ENCODE measurements at places on chromosomes 5 and 9.

- no peak for DNase-seq
These were observed 215.5 kb downstream of the PDZD2 start for GRCh38 chr5:31854181-31855133.

GRCh38 chr9:109011231-109011671, 2.0 kb downstream of the CTNNAL1 start:
- DNase-seq: no peak

DNA sequence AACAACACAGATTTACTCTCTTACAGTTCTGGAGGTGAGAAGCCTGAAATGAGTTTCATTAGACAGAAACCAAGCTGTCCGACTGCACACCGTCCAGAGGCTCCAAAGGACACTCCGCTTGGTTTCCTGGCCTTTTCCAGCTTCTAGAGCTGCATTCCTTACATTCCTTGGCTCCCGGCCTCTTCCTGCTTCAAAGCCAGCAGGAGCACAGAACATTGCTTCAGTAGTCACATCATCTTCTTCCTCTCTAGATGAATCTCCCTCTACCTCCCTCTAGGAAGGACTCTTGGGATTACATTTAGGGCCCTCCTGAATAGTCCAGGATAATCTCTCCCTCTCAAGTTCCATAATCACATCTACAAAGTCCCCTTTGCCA, 213.3 kb downstream of the CDK5RAP2 start:
- DNase-seq: no peak

GRCh38 chr9:77384406-77384805, 207.1 kb downstream of the VPS13A start:
- DNase-seq: no peak

DNA sequence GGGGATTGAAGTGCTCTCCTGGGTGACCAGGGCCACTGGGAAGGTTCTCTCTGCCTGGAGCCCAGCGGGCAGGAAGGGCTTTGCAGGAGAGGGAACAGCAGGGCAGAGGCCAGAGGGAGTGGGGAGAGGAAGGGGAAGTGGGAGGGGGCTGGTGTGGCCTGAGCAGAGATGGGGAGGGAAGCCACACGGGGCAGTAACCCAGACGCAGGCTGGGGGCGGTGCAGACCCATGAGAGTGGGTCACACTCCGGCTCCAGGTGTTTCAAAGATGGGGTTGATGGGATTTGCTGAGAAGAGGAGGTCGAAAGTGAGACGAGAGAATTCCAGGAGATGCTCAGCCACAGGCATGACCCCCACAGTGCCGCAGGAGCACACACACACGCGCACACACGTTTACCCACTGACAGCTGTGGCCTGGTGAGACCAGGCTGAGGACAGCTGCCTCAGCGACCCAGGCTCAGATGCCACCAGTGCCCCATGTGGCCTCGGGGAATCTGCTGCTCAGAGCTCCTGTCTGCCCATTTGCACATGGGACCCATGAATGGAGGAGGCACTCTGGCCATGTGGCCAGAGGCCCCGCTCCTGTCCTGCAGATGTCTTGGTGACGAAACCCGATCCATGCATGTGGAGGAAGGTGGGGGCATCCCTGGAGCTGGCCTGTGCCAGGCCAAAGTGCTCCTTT, 32.7 kb upstream of the FCN2 start:
- no peak for DNase-seq

DNA sequence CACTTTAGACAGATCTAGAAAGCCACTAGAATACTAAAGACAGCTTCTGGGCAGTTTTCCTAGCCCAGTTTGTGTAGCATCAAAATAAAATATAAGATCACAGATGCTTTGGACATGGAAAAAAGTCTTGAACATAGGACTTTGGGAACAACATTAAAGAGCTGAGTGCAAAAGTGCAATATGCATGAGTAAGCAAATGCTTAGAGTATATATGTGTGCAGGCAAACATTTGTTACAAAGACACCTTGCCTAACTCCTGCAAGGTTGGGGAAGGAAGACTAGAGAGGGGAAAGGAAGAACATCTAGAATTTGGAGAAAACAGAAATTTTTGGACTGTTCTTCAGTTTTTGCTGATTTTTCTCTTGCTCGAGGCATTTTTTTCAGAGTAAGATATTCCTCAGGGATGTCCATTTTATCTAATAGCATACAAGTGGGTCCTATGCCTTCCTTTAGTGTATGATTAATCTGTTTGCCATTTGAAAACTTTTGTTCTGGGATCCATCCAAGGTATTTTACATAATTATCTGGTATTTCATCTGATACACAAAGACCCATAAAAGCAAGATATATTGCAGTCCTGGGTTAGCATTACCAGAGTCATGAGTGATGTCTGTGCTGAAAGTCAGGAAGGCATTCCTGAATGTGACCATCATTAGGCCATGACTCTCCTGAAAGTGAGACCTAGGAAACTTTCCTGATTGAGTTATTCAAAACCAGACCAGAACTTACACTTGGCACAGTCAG, 142.0 kb upstream of the RGMB start:
- no peak for DNase-seq

DNA sequence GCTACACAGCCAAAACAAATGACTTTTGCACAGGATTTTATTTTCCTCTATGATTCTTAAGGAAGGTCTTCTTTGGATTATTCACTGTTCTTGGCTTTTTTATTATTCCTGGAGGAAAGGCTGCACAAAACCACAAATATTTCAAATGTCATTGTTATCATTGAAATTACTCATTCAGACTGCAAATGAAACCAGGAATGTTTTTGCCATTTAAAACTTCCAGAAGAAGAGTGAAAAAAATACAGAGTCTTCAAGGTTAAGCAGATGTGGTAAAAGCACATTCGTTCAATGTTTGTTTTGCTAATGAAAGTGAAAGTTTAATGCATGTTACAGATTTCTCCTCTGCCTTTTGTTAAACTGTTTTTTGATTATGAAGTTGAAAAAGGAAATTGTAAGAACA, 238.2 kb downstream of the TLE4 start:
- no peak for DNase-seq

- DNase-seq: no peak
These were observed 156.6 kb downstream of the PIK3R1 start for GRCh38 chr5:68372161-68372560.

DNA sequence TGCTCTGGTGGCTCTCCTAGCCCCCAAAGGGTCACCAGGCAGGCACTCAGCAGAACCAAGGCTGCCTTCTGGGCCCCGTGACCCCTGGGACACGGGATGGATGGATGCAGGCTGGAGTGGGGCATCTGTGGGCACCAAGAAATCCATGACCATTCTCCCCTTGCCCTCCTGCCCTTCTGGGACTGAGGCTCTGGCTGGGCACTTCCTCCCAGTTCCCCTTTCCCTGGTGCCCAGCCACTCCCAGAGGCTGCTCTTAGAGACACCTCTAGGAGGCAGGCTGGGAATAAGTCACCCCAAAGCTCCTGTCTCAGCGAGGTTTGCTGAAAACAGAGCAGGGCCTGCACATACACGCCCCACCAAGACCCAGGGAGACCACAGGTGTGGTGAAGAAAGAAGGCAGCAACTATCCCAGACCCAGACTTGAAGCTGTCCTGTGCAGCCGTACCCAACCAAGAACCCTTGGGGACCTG, 943 bp downstream of the STING1 start:
- DNase-seq: no peak

DNA sequence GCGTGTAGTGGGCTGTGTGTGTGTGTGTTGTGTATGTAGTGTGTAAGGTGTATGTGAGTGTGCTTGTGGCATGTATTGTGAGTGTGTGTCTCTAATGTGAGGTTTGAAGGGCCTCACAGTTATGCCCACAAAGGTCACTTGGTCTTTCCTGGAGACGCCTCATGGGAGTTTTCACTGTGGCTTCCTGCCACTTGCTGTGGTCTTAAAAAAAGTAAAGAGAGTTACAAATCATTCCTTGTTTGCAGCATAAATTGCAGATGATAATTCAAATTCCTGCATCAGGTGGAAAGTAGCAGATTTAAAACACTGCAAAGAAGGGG, 72.6 kb downstream of the TENT4A start:
- DNase-seq: no peak

Data from stimulated activated CD8-positive, alpha-beta memory T cell treated with anti-CD3 and anti-CD28 coated beads, Interleukin-15, amount 100 ng/mL, for 4 hours (primary cell).